ENCODE measurements at places on chromosomes 6 and 20. TPM values are rescaled to one million over a fixed set of nuclear protein-coding genes. Genes with fewer than 3 reads are reported as not detected.

C20orf204 gene
- total RNA-seq = 0.89 TPM

OVOL2 gene
- total RNA-seq = not detected

HS3ST5 gene
- total RNA-seq = not detected

FAM217A gene
- total RNA-seq = not detected

NFATC2 gene
- 0.28 TPM for total RNA-seq

KIFC1 gene
- 53.2 TPM for total RNA-seq

SAMD10 gene
- total RNA-seq = 0.77 TPM

CALHM6 gene
- total RNA-seq = not detected

LINC00237 gene
- total RNA-seq = not detected

DPPA5 gene
- total RNA-seq = not detected

L3MBTL3 gene
- total RNA-seq = 7.6 TPM

SNAP91 gene
- total RNA-seq = not detected

DNA sequence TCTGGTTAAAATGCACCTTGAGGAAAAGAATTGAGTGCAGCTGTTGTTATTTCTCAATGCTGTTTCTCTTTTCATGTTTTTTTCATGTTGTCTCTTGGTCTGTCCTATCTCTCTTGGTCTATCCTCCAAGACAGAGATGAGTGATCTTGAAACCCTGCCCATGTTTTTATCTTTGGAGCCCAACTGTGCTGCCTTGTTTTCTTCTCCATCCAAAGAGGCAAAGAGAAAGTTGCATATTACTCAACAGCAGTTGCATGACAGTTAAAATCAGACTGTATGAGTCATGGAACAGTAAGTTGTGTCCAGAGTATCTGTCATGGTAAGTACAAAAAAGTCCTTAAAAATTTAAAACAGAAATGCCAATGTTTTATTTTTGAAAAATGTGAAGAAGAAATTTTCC, 26.2 kb downstream of the BCAS1 start:
- DNase-seq = peak; percentile 54

DNA sequence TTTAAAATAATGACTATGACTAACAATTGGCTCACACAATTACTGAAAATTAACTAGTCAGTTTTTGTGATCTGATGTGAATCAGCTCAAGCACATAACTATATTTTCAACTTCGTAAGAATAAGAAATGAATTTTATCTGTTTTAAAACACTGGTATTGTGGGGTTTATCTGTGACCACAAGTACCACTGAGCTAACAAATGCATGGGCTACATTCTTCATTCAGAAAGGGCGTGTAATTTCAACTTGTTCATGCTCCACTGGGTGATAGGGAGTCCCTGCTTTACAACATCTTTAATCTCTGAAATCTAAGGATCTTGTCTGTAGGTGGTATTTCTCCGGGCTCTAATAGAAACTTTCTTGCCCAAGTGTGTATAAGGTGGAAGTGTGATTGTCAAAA, 1311.5 kb upstream of the GJE1 start:
- DNase-seq = no peak

- no peak for DNase-seq
Measured at GRCh38 chr6:82217018-82217586, 30.4 kb downstream of the IBTK start.

DNA sequence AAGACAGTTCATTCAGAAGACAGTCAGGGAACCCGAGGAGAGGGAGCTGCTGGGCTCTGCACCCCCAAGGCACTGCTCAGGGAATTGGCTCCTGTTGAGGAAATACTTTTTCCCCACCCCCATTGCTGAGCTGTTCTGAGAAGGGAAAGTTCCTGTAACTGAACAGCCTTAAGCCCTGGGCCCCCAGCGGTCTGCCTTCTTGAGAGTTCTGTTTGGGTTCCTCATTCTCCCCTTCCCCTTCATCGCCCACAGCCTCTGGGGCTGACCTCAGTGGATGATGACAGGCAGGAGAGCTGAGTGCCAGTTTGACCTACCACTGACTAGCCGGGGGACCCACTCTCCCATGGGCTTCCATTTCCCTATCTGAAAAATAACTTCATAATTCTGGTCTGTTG, 10.7 kb downstream of the HCK start:
- DNase-seq = no peak

DNA sequence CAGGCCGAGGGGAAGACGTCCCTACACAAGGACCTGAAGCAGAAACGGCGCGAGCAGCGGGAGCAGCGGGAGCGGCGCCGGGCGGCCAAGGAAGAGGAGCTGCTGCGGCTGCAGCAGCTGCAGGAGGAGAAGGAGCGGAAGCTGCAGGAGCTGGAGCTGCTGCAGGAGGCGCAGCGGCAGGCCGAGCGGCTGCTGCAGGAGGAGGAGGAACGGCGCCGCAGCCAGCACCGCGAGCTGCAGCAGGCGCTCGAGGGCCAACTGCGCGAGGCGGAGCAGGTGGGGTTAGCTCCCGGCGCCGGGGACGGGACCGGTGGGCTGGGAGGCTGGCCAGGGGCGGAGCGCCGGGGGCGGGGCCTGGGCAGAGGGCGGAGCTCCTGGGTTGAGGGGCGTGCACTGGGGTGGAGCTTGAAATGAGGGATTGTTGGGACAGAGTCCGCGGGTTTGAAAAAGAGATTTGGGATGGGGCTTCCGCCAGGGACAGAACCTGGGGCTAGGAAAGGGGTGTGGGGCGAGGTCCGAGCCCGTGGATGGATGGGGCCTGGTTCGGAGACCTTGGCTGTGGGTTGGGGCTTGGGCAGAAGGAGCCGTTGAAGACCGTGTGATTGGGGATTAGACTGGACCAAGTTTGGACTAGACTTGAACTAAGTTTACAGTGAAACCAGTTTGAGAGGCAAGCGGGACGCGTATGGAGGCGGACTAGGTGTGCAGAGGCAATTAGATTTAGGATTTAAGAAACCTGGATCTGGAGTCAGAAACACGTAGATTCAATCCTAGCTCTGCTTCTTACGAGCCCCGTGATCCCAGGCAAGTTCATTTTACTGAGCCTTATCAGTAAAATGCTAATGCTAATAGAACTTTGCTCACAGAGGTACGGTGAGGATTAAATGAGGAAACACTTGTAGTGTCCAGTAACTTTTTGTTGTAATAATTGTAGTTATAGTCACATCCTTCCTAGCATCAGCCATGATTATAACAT, 20.9 kb downstream of the DEF6 start:
- DNase-seq = peak; percentile 71

DNA sequence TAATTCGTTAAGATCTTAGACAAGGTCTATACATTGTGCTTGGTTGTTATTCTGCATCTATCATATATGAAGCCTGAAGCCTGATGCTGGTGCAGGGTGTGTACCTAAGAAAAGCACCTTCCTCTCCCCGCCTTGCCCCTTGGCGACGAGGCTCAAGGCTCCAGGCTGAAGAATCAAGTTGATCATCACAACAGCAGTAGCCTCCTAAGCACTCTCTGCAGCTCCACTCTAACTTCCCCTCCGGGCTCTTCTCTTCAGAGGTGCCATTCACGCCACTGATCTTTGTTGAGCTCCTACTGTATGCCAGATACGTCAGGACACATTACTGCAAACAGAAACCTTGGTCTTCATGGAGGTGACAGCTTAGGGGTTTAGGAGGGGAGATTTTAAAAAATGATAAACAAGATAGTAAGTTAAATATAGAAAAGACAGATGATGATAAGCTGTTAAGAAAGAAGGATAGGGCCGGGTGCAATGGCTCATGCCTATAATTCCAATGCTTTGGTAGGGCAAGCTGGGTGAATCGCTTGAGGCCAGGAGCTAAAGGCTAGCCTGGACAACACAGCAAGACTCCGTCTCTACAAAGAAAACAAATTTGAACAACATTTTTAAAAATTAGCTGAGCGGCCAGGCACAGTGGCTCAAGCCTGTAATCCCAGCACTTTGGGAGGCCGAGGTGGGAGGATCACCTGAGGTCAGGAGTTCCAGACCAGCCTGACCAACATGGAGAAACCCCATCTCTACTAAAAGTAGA, 38.4 kb upstream of the ZNF217 start:
- no peak for DNase-seq

- DNase-seq = peak; percentile 23
Measured at GRCh38 chr6:1702580-1703051, 92.9 kb downstream of the FOXC1 start.

- no peak for DNase-seq
Measured at GRCh38 chr20:38226553-38226952, 34.0 kb downstream of the KIAA1755 start.

- DNase-seq = no peak
Measured at GRCh38 chr6:37920667-37921066, 101.1 kb downstream of the ZFAND3 start.

GRCh38 chr6:123380257-123380656, 256.5 kb downstream of the TRDN start:
- peak; percentile 61 for DNase-seq

GRCh38 chr20:33568868-33569801, 79.2 kb downstream of the CBFA2T2 start:
- DNase-seq = no peak

GRCh38 chr20:5864873-5865587, 85.3 kb downstream of the TRMT6 start:
- peak; percentile 54 for DNase-seq

DNA sequence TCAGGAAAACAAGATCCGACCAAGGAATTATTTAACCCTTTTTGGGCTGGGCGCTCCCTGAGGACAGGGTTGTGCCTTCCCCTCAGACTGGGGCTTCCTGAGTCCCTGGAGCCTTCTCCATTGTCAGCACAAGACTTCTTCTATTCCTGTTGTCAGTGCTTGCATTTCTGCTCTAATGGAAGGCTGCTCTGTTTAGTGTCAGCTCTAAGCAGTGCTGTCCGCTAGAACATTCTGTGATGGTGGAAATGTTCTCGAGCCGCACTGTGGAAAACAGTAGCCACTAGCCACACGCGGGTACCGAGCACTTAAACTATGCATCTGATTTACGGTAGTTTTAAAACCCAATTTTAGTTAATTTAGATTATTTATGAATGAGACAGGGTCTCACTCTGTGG, 64.0 kb downstream of the VEGFA start:
- DNase-seq = no peak

DNA sequence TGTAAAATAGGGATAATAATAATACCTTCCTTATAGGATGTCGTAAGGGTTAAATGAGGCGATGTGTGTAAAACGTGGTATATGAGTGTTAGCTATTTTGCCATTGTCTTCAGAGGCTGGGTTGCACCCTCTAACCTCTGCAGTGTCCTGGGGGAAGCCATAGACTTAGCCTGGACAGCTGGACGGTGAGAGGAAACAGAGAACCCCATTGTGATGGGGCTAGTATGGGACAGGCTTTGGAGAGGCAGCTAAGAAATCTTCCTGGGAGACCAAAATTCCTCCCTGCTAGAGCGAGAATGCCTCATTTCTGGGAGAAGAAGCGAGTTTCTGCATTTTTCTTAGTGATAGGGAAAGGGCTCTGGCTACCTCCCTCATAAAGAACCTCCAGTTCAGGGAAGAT, 22.8 kb downstream of the KCNB1 start:
- DNase-seq = no peak

DNA sequence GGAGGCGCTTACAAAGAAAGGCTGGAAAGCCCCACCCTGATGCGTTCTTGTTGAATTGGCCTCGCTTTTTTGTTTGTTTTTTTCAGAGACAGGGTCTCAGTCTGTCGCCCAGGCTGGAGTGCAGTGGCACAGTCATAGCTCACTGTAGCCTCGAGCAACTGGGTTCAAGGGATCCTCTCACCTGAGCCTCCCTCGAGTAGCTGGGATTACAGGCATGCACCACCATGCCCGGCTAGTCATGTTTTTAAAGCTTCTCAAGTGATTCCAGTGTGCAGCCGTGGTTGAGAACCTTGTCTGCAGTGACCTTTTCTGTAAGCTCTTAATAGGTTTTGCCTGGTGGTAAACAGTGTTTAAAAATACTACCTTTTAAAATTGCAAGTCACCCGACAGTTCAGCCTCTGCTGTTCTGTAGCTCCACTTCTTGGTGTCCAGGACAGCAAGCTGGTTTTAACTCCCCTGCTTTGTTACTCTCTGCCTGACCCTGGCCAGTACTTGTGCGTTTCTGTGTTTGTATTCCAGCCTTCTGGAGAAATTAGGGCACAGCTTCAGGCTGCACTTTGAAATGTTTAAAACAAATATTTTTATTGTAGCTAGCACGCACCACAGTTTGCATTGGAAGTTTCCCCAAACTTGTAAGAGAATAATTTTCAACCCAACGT, 54.4 kb downstream of the KDM1B start:
- no peak for DNase-seq

DNA sequence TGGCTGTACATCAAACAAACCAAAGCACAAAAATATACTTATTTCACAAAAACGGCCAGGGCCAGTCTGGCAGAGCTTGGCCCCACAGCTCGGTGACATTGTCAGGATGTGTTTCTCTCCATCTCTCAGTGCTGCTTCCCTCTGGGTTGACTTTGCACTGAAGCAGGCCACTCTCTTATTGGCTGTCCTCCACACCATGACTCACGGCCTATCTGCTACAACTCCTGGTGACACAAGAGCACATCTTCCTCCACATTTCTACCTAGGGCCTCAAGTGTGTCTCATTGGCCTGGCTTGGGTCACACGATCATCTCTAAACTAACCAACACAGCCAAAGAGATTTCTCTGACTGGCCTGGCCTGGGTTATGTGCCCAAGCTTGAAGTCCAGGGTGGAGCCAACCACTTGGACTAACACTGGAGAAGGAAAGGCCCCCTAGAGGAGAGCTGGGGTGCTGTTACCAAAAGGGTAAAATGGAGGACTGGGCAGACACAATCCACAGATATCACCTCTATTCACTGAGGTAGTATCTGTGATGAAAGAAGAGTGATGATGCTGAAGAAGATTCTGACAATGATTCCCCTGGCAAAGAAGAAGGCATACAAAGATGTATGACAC, 159.8 kb upstream of the TSHZ2 start:
- peak; percentile 5 for DNase-seq

- DNase-seq = peak; percentile 27
Measured at GRCh38 chr6:24858177-24858653, 59.5 kb upstream of the ARMH2 start.

- DNase-seq = no peak
Measured at GRCh38 chr6:146369866-146370265, 173.8 kb upstream of the RAB32 start.

DNA sequence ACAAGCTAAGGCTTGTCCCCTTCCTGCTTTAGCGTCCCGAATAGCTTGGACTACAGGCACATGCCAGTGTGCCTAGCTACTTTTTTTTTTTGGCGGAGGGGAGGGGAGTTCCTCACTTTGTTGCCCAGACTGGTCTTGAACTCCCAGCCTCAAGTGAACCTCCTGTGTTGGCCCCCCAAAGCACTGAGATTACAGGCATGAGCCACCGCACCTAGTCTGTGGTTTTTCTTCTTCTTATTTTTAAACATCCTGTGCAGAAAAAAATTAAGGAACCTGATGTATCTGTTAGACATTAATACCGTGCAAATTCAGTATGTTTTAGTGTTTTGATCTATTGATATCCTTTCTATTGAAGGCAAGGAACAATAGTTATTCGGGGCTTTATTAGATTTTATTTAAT, 25.7 kb downstream of the HIVEP1 start:
- no peak for DNase-seq

GRCh38 chr6:28884423-28885131, 39.2 kb downstream of the TRIM27 start:
- no peak for DNase-seq

- no peak for DNase-seq
Measured at GRCh38 chr6:44035621-44036020, 91.6 kb downstream of the MRPL14 start.

DNA sequence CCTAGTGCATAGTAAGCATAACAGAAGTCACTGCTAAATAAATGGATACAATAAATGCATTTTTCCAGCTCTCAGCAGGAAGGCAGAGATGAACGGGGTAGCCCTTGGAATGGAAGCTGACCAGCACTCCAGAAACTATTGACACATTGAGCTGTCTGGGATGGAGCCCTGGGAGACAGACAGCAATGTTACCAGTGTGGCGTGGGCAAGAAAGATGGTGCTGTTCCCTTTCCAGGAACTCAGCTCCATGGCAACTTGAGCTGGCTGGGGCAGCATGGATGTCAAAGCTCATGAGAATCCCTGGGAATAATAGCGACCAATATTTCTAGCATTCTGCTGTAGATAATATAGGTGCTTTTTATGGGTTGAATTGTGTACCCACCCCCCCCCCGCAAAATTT, 104.3 kb upstream of the PTPRT start:
- DNase-seq = no peak
